ENCODE measurements at places on chromosomes 1 and 21. TPM values are rescaled to one million over a fixed set of nuclear protein-coding genes. Genes with fewer than 3 reads are reported as not detected.

MYBPH gene
- polyA plus RNA-seq = not detected

EPHB2 gene
- polyA plus RNA-seq = 0.03 TPM

PSMB4 gene
- polyA plus RNA-seq = 364 TPM

AMPD1 gene
- polyA plus RNA-seq = not detected

BRWD1 gene
- polyA plus RNA-seq = 13.9 TPM

MAGI3 gene
- polyA plus RNA-seq = 4.0 TPM

KDM5B gene
- 26.5 TPM for polyA plus RNA-seq

HTR6 gene
- polyA plus RNA-seq = 0.05 TPM

FAM72A gene
- 11.1 TPM for polyA plus RNA-seq

NEXN gene
- polyA plus RNA-seq = 0.07 TPM
